Fibroblast of skin of left biceps (primary cell): ENCODE measurements at places on chromosomes 7 and 10.
A peak's percentile ranks its signal among the peaks of the same experiment; 100 is the strongest.

GRCh38 chr10:109773288-109774120, 149.8 kb downstream of the XPNPEP1 start:
- DNase-seq: peak; percentile 1

DNA sequence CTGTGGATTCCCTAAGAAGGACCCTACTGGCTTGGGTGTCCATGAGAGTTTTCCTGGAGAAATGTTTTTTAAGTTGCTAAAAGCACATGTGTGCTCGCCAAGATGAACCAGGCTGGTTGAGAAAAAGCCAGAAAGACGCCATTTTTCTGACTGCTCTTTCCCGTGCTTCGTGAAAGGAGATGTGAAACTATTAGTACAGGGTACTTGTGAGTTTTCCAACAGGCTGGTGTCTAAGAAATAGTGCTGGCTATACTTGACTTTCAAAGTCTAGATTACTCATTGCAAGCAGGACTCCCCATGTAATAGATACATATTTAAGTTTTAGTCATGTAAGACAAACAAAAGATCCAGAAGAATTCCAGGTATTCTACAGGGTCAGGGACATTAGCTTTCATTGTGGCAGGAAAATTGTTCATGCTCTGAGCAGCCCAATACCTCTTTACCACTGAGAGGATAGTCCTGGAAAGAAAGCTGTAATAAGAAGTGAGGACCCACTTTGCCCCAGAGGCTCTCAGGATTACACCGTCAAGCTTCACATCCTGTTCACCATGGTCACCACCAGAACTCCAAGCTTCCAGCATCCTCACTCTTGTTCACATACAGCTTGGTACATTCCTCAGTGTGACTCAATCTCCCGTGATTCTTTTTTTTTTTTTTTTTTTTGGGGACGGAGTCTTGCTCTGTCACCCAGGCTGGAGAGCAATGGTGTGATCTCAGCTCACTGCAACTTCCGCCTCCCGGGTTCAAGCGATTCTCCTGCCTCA, 43.8 kb upstream of the ICA1 start:
- no peak for DNase-seq

DNA sequence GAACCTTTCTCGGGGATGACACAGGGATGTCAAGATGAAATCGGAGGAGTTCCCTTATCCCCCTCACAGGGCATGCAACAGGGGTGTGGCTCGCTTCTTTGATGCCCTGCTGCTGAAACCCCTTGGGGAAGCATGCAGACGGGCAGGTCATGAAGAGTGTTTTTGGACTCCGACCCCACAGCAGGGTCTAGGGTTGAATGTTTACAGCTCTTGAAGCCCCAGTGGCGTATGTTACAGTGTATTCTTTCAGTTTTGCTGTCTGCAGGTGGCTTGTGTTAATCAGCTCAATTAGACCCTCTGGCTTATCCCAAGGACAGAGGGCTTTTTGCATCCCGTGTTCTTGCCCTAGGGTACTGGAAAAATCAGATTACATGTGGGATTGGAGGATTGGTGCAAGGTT, 446.5 kb downstream of the LRMDA start:
- DNase-seq: no peak

- DNase-seq: no peak
Observed at GRCh38 chr7:9846902-9847301, 1126.8 kb upstream of the PHF14 start.

GRCh38 chr7:24521917-24522623, 51.2 kb upstream of the PALS2 start:
- DNase-seq: no peak

DNA sequence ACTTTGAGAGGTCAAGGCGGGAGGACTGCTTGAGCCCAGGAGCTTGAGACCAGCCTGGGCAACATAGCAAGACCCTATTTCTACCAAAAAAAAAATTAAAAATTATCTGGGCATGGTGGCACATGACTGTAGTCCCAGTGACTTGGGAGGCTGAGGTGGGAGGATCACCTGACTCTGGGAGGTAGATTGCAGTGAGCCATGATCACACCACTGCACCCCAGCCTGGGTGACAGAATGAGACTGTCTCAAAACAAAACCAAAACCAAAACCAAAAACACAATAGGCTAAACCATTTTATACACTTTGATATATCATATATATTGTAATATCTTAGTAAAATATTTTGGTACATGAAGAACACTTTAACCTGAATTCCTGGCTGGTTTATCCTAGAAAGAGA, 101.6 kb downstream of the RAPGEF5 start:
- no peak for DNase-seq

- no peak for DNase-seq
Observed at GRCh38 chr10:119129721-119130120, 25.8 kb downstream of the DENND10 start.

DNA sequence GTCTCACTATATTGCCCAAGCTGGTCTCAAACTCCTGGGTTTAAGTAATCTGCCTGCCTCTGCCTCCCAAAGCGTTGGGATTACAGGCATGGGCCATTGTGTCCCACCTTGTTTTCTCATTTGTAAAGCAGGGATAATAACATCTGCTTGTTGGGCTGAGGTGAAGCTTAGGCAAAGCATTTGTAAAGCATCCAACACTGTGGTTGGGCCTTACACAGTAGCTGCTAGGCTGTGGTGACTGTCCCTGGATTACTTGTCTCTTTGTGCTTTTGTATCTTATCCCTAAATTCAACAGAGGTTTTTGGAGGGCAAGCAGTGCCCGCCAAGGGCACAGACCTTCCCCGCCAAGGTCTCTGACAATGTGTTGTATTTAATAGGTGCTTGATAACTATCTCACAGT, 14.3 kb downstream of the HKDC1 start:
- no peak for DNase-seq

- DNase-seq: no peak
Observed at GRCh38 chr10:127908106-127908958, 1.4 kb downstream of the PTPRE start.

GRCh38 chr7:31408140-31408729, 67.7 kb upstream of the NEUROD6 start:
- no peak for DNase-seq

DNA sequence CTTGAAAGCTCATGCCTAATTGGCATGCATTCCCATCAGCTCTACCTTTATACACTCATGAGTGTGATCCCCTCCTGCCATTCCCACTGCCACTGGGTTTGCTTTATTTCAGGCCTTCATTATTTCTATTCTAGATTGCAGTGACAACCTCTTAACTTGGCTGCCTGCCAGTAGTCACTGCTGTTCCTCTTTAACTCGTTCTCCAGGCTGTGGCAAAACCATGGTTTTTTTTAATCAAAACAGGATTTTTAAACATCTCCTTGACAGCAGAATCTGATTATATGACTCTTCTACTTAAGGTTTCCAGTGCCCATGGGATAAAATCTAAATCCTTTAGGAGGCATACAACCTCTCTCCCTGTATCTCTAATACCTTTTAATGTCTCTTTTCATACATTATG, 223.7 kb upstream of the PCDH15 start:
- DNase-seq: no peak

DNA sequence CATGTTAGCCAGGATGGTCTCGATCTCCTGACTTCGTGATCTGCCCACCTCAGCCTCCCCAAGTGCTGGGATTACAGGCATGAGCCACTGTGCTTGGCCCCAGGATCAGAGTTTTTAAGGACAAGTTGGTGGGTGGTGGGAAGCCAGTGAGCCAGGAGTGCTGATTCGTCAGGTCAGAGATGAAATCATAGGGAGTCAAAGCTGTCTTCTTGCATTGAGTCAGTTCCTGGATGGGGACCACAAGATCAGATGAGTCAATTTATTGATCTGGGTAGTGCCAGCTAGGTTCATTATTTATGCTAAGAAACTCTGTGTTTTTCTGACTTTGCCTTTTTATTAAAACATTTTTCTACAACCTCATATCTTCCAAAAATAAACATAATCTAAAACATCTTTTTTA, 423.8 kb downstream of the ARL4A start:
- no peak for DNase-seq

DNA sequence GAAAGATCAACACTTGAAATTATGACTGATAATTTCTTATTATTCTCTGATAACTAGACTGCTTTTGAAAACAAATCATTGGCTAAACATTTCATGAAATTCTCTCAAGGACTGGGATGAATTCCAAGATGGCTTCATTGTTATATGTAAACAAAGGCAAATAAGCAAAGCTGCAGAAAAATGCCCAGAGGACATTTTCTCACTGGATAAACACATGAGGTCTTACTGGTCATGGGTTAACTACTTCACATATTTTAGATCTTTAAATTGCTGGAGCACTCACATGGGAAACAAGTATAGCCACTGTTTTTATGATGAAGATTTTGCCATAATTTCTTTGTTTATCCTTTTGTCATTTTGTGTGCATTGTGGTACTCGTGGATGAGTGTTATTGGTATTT, 239.1 kb downstream of the PHF14 start:
- no peak for DNase-seq

GRCh38 chr10:6491841-6492609, 88.1 kb downstream of the PRKCQ start:
- DNase-seq: no peak

- DNase-seq: no peak
Observed at GRCh38 chr10:86167762-86168128, 198.8 kb downstream of the GRID1 start.

DNA sequence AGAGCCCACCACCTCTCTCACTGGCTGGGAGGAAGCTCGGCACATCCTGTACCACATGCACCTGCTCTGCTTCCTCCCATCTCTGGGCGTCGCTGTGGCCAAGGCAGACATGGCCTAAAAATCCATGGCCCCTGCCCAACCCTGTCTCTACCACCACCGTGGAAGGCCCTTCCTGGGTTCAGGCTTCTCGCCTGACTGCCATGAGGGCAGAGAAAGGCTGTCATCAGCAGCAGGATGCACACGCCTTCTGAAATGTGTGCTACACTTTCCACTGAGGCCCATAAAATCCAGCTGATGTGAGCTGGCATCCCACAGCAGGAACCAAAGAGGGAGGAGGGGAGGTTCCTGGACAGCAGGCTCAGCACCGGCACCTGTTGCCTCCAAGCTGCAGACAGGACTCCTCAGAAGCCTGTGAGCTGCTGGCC, 93.4 kb downstream of the PTPRN2 start:
- no peak for DNase-seq

DNA sequence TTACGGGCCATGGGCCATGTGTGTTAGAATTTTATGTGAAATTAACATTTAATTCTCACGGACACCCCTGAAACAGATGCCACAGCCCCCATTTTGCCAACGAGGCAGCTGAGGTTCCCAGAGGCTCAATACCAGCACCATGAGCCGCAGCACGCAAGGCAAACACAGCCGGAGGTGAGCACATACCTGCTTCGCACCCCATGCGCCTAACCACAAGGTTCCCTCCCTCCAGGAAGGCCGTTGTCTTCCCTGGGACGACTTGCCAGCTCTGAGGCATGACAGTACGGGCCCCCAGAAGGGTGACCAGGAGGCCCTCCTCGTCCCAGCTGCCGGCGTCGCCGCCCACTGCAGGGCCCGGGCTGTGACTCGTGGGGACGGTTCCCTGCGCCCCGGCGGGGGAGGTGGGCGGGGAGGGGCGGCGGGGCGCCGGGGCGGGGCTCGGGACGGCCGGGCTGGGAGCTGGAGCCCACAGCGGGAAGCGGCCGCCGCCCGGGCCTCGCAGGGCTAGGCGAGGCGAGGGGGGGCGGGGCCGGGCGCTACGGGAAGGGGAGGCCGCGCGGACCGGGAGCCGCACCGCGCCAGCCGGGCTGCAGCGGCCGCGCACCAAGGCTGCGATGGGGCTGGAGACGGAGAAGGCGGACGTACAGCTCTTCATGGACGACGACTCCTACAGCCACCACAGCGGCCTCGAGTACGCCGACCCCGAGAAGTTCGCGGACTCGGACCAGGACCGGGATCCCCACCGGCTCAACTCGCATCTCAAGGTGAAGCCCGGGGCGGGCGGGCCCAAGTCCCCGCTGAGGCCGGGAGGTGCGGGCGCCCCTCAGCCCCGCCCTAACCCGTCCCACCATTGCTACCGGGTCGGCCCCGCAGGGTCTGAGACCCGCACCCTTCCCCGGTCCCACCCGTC, at the start of gene CAV2:
TSS of gene CAV2 (plus strand) at position 571 of the 910 bp plus-strand sequence. CDS start at position 615, 44 bp downstream.
- no peak for DNase-seq

DNA sequence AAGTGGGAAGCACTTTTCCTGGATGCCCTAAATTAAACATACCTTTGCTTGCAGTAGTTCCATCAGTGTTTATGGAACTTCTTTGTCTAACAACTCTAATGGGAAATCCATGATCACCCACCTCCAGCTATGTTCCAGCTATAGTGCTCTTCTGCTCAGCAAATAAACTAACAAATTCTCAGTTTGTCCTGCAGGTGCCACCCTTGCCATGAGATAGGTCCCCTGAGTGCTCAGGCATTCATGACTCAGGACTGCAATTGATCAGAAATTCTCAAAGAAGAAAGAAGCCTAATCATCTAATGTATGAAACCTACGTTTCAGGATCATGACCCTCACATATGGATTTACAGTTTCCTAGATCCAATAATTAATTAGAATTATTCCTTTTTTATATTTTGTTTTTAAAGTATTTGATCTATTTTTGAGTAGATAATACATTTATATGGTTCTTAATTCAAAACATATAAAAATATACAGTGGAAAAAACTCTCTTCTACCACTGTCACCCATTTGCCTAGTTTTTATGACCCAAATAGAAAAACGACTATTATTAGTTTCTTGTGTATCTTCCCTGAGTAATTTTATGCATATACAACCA, 48.7 kb upstream of the DYNC1I1 start:
- no peak for DNase-seq

- DNase-seq: peak; percentile 32
Observed at GRCh38 chr10:14385596-14386593, 55.2 kb upstream of the FRMD4A start.

GRCh38 chr7:138876326-138876725, 78.3 kb upstream of the ATP6V0A4 start:
- no peak for DNase-seq

GRCh38 chr7:108611268-108611667, 41.6 kb downstream of the DNAJB9 start:
- DNase-seq: no peak

GRCh38 chr7:54477083-54477482, 65.1 kb upstream of the VSTM2A start:
- DNase-seq: no peak

- DNase-seq: no peak
Observed at GRCh38 chr10:124957404-124957947, 15.6 kb downstream of the ZRANB1 start.

- peak; percentile 89 for DNase-seq
Observed at GRCh38 chr10:104300736-104301292, 31.8 kb downstream of the GSTO2 start.

GRCh38 chr7:102390697-102391484, 5.3 kb upstream of the PRKRIP1 start:
- no peak for DNase-seq
